ENCODE measurements at places on chromosomes 5 and 9. TPM values are rescaled to one million over a fixed set of nuclear protein-coding genes. Genes with fewer than 3 reads are reported as not detected.

FGFR4 gene
- polyA plus RNA-seq, result 6.6 TPM

CARD19 gene
- 56.8 TPM for polyA plus RNA-seq

DNA sequence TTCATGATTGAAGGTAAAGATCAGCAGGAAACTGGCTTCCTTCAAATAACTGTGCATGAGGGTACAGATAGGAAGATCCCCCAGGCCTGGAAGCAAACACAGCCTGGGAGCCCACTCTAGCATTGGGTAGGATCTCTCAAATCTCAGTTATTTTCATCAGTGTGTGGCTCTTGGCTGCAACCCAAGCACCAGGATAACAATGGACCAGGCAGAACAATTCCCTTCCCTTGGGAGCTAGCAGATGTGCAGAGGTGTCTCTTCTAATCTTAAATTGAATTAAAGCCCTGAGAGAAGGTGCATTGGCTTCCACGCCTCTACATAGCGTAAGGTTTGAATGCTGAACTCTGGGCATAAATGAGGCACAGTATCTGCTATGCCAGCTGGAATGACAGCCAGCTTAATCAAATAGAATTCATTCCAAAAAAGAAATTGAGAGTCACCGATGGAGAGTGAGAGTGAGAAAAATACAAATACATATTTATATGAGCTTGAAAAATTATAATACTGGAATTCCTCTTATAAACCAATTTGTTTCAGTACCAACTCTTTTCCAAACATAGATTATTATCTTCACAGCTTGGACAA lies 957.3 kb downstream of the CDH12 start:
- no peak for DNase-seq

DNA sequence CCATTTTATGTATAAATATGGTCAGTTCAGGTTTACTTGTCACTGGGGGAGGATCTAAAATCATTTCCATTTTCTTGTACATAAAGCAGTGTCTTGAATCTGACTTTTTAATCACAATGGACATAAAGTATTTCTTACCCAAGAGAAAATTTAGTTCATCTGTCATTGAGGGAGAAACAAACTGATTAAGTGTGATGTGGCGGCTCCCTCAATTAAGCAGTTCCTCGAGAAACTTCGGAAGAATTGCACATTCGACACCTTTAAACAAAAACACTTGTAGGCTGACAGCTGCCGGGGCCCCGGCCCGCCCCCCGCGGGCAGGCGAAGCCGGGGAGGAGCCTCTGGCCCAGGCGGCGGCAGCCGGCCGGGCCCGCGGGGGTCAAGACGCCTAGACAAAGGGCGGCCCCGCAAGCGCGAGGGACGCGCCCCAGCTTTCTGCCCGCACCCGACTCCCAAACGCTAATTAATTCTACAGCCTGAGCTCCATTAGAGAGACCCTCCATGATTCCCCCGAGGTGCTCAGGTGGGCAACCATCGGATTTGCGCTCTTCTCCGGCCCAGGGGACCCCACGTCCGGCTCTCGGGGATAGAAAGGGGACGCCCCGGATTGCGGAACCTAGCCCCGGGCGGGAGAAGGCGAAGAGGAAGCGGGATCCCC lies 750 bp downstream of the TRIM36 start:
- DNase-seq, result no peak

GRCh38 chr9:27088981-27089380 lies 20.0 kb upstream of the TEK start:
- DNase-seq, result no peak

DNA sequence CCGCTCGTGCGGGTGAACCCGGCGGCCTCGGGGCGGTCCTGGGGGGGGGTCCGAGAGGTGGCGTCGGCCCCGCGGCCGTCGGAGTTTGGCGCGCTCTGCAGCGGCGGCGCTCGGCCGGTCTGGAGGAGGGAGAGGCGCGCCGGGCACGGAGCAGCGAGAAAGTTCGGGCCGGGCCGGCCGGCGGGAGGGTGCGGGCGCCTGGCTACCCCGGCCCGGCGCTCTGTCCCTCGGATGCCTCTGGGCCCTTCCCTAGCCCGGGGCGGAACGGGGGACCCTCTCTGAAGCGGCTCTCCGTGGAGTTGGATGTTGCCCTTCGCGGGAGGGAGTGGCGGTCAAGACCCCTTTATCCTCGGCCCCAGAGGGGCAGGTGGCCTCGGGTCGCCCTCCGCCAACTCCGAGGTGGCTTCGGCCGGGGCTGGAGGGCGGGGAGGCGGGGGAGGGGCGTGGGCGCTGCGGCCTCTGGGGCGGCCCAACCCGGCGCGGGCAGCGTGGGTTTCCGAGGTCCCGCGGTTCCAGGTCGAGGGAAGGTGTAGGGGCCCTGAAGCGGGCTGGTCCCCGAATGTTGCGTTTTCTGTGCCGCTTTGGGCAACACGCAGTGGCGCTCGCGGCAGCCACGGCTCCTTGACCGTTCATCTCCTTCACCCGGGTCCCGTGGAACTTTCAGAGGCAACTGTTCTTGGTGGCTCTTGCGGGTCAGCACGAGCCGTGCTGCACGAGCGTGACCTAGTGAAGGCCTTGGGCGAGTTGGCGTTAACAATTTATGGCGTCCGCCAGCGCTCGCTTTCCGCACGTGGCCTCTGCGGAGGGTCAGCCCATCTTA lies 290.5 kb downstream of the DOCK8 start:
- peak; percentile 71 for DNase-seq

GRCh38 chr9:33172256-33173238 lies 5.4 kb upstream of the B4GALT1 start:
- DNase-seq, result no peak

DNA sequence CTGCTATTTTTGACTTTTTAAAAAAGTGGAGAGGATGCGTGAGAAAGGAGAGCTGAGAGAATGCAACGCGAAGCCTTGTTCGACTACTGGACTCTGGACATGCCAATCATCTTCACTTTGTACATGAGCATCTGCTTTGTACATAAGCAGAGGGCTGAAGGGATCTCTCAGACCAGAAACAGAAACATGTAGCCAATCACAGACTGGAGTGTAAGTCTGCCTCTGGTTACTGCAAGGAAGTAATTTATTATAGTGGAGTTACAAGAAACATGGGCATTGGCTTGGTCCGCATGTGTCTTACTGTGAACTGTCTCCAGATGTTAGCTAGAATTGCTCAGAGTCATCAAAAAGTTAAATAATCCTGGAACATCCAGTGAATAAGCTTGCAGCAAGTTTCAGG lies 190.0 kb upstream of the GRAMD2B start:
- no peak for DNase-seq

DNA sequence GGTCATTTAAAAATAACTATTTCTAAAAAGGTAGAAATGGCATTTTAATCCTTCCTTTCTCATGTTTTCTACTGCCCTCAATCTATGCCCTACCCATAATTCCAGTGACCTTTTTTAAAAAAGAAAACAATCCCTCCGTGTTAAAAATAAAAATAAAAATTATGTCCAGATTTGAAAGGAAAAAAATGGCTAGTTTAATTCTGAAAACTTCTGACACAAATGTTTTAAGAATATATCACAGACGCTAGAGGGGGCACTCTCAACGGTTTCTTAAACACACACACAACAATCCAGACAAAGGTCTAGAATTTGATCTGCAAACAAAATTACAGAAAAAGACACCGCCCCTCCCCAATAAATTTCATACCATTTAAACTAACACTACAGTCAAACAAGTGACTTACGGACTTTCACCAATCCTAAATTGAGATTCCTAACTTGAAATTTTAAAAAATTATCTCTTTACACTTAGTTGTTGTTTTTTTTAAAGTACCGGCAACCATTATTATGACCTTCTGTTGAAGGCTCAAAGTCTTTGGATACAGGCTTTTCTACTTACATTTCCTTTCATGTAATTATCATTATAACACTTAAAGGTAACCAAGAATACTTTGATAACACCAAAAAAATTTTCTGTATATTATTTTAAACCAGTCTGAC lies 38.2 kb downstream of the CLINT1 start:
- no peak for DNase-seq

DNA sequence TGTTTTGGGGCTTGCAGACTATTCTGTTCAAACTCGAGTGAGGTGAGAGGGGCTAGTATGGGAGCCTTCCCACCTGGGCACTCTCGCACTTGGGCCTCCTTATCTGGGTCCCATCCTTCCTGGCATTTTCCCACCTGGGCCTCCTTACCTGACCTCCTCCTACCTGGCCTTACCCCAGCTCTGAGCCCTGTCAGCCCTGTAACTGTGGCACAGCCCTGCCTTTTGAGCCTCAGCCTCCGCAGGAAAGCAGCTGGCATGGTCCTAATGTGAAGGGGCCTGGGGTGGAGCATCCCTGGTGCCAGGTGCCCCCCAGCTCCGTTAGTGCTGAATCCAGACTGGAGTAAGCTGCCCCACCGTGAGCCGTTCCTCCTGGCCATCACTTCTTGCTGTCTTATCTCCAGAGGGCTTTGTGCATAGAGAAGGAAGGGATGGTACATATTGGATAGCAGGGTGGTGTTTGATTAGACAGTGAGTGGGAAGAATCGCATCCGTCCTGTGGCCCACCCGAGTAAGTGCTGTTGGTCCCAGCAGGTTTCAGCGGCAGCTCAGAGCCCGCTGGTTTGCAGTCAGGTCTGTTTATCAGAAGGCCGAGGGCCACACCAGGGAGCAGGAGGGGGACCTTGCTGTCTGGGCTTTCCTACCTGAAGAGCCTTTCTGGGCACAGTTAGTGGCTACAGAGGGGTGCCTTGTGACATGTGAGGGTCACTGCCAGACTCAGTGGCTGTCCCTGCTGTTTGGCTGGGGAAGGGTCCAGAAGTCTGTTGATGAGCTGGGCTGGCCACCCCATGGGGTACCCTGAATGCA lies 76.5 kb downstream of the WNK2 start:
- peak; percentile 58 for DNase-seq

DNA sequence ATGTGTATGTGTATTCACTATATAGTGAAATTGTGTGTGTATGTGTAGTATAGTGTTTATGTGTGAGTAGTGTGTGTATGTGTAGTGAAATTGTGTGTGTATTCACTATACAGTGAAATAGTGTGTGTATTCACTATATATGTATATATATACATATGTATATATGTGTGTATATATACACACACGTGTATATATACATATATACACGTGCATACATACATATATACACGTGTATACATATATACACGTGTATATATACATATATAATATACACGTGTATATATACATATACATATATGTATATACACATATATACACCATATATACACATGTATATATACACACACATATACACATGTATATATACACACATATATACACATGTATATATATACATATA lies 403.6 kb upstream of the TUSC1 start:
- DNase-seq, result no peak

GRCh38 chr9:88947581-88948573 lies 43.4 kb upstream of the S1PR3 start:
- no peak for DNase-seq

- no peak for DNase-seq
Observed at GRCh38 chr5:103109277-103109676, 10.7 kb downstream of the GIN1 start.

DNA sequence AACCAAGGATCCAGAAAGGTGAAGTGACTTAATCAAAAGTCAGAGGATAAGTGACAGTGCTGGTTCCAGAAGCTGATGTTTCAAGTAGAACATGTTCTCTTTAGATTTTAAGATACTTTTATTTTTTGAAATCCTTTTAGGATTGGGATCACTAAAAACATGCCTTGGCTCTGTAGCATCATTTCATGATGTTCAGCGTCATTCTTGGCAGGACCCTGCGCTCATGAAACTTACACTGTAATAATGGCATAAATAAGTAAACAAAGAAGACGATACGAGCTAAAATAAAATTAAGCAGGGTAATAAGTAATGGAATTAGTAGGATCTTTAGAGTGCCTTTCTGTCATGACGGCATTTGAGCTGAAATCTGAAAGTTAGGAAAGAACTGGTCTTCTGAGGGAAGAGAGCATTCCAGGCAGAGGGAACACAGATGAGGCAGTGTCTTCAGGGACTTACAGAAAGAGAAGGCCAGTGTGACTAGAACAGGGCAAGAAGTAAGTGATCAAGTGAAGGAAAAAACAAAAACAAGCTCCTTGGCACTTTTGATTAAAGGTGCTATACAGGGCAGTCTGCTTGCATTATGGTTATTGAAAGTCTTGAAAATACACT lies 19.9 kb downstream of the CTNNA1 start:
- DNase-seq, result no peak

GRCh38 chr9:94031380-94031779 lies 52.9 kb upstream of the PTPDC1 start:
- no peak for DNase-seq

DNA sequence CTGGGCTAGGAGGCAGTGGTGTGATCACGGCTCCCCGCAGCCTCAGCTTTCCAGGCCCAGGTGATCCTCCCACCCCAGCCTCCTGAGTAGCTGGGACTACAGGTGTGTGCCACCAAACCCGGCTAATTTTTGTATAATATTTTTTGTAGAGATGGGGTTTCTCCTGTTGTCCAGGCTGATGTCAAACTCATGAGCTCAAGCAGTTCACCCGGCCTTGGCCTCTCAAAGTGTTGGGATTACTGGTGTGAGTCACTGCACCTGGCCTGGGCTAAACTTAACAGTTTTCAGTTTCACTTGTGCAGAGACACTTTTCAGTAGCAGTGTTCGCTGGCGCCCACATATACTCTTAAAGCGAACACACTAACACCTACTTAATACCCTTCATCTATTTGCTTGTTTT lies 205.6 kb upstream of the ZNF608 start:
- DNase-seq, result no peak

DNA sequence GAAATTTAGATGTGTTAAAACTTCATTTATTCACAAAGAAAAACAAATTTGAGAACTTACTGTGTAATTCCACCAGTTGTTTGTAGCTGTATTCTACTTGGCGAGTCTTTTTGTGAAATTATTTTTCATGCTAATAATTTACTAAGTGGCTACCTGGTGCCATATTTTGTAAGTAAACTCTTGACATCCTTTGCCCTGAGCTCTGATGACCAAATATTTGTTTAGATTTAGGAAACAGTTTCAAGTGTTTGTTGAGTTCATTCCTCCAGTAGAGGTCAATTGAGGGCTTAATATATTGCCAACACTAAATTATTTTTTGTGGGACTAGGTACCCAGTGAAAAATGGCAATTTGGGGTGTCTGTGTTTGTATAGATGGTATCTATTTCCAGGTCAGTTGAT lies 3.7 kb downstream of the CNTLN start:
- no peak for DNase-seq

DNA sequence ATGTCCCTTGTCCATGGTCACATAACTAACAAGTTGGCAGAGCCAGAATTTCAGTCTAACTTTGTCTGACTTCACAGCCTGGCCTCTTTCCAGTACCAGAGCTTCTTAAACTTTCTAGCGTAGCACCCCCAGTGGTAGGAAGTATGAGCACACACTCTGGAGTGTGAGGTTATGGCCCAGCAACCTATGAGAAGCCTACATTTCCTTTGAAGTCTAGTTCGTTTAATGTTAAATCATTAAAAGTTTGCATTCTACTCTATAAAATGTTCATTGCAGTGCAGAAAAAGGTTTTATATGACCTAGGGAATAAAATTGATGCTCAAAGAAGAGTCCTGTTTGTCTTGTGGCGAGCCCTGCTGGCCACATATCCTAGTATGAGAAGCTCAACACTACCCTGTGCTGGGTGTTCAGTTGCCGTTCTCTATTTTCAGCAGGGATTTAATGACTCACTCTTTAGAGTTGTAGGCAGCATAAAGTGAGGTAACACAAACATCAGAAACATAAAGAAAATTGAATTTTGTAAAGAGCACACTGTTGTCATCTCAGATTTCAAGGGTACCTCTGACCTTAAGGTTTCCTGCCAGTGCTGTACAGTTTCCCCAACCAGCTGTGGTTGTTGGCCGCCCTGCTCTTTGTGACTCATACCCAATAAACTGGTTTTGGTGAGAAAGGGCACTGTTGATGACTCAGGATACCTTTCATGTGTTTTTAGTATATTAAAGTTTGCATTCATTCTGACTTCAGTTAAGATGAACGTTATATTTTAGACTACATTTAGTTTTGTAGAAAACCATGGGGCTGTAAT lies 14.3 kb downstream of the MCCC2 start:
- DNase-seq, result no peak

Data from sigmoid colon (tissue), 7 donors.